ENCODE measurements at places on chromosomes 12 and 14.

- no peak for DNase-seq
Measured at GRCh38 chr14:83960832-83961512, 1569.0 kb upstream of the FLRT2 start.

DNA sequence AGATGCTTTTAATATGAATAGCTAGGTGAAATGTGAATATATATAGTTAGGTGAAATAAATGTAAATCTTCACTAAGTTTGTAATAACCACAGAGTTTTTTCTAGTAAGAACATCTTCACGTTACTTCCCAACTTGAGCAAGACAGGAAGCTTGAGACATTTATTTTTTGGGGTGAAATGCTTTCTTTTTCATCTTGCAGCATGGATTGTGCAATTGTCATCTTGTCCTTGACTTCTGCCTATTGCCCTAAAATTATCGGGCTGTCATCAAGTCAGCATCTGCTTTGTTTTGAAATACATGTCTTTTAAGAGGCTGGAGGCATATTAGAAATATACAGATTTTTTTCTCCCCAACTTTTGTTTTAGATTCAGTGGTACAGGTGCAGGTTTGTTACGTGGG is 433.9 kb downstream of the PCNX1 start:
- no peak for DNase-seq

DNA sequence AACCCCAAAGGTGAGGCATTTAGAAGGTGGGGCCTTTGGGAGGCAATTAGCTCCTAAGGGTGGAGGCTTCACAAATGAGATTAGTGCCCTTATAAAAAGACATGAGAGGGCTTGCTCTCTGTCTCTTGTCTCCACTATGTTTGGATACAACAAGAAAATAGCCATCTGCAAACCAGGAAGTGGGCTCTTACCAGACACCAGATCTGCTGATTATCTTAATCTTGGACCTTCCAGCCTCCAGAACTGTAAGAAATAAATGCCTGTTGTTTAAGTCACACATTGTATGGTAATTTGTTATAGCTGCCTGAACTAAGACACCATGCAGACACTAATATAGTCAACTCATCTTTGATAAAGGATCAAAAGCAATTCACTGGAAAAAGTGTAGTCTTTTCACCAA is 34.4 kb downstream of the TMEM116 start:
- DNase-seq, result no peak

DNA sequence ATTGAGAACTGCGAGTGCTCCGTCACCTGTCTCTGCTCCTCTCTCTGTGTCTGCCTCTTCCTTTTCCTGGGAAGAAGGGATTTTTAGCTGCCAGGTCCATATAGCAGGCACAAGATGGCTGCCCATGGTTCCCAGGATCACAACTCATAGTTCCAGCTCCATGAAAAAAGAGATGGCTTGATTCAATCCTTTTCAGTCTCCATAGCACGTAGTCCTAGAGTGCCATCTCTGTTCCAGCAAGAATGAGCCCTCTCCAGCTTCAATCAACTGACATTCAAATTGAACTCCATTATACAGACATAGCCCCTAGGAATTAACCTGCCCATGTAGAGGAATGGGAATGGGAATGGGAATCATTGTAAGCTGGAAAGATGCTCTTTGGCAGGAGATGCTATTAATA is 34.7 kb upstream of the RTRAF start:
- no peak for DNase-seq

DNA sequence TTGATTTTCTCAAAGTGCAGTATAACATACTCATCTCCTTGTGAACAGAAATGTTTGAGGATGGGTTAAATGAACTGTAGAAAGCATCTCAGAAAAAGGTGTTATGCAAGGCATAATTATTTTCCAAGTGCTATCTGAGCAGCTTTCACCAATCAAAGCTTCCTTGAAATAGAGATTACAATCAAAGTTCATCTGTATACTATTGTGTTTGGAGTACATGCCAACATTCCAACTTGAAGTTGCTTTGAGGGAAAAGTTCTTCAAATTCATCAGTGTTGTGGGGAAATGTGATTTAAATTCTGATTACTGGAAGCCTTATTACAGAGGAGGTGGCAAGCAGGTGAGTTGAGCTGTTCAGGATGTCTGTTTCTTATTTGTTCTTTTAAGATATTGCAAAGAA is 68.2 kb downstream of the TMTC2 start:
- DNase-seq, result no peak

DNA sequence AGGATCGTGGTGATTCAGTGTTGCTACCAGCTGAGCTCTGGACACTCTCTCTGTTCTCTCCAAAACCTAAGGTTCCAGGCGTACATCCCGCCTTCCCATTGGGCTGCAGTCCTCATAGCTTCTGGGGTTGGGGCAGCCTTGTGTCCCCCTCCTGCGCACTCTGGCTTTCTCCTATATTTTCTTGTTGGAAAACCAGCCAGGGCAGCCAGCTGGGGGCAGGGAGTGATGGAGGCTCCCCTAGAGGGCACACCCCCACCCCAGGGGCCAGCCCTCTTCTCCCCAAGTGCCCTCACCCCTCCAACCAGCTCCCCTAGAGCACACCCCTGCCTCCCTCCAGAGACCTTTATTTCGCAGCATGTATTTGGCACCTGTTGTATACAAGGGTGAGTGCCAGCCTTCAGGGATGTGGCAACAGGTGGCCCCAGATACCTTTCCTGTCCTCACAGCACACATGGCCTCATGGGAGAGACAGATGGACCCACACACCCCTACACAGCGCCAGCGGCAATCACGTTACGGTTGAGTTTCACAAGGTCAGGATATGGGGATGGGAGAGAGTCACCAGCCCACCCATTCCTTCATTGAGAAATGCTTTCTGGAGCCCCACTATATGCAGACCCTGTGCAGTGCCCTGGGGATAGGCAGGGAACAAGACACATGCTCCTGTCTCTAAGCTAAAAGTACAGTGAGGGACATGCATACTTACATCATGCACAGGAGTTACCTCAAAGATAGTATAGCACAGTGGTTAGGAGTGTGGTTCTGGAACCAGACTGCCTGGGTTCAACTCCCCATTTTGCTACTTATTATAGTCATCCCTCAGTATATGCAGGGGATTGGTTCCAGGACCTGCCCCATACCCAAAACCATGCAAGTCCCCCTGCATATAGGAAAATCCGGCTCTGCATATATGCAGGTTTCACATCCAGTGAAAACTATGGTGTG is 141.1 kb downstream of the PHETA1 start:
- no peak for DNase-seq

- DNase-seq, result no peak
Measured at GRCh38 chr12:89126712-89127111, 225.6 kb downstream of the DUSP6 start.

- no peak for DNase-seq
Measured at GRCh38 chr12:47245623-47246022, 165.9 kb upstream of the AMIGO2 start.

- no peak for DNase-seq
Measured at GRCh38 chr14:55470025-55470424, 29.6 kb upstream of the TBPL2 start.

DNA sequence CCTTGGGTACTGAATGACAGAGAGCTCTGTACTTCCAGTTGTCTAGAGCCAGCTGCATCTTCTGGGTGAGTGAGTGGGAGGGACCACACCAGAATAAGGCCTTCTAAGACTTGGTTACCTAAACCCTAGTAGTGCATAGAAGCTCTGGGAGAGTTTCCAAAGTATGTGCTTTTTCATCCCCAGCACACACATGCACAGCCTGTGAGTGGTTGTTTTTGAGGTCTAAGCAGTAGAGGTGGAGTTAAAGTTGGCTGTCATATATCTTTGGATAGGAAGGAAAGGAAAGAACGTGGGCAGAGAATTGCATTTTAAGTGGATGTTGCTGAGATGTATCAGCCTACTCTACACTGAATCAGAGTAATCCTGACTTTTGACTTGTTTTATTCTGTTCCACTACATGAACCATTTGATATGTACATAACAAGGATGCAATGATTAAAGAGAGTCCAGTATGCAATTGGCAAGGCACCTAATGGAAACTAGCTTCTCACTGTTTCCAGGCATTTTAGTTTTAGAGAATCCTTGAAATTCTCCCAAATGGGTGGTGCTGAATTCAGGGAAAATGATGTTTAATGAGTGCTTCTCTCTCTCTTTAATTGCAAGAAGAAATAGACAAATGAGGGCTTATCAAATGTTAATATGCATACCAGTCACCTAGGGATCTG is 51.8 kb upstream of the PRICKLE1 start:
- no peak for DNase-seq

GRCh38 chr14:50829489-50830043 is 1.4 kb downstream of the NIN start:
- no peak for DNase-seq

DNA sequence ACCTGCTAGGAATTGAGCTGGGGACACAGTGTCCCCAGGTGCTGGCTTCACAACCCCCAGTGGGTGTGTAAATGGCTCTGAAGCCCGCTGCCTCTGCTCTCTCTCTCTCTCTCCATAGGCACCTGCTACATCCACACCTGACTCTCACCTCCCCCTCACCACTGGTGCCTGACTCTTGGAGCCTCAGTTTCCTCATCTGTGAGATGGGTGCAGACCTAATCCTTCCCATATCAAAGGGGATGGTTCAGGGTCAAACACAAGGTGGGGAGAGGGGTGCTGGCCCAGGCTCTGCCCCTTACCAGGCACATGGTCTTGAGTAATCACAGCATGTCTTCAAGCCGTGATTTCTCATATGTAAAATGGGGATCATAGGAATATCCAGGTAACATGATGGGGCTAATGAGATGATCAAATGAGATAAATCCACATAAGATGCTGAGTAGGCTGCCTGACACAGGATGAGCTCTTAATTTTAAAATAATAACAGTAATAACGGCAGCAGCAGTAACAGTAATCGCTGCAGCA is 37.6 kb downstream of the TESC start:
- DNase-seq, result no peak

DNA sequence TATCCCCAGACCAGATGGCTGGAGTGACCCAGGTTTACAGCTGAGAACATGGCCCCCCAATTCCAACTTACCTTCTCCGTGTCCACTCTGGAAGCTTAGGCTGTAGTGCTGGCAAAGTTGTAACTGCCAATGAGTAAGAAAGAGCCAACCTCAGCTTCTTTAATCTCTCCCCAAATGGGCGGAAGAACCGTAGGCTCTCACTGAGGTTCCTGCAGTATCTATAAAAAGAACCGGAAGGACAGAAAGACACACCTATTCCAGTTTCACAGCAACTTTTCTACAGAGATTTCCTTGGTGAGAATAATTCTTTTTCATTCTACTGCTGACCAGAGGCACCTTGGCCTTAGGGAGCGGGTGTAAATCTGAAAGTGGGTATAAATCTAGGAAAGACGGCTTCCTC is at the start of gene GPRC5D:
Gene GPRC5D, minus strand, starts transcription at position 135 of the 400 bp plus-strand sequence. CDS start 1,786 bp downstream, outside the sequence.
- DNase-seq, result no peak

DNA sequence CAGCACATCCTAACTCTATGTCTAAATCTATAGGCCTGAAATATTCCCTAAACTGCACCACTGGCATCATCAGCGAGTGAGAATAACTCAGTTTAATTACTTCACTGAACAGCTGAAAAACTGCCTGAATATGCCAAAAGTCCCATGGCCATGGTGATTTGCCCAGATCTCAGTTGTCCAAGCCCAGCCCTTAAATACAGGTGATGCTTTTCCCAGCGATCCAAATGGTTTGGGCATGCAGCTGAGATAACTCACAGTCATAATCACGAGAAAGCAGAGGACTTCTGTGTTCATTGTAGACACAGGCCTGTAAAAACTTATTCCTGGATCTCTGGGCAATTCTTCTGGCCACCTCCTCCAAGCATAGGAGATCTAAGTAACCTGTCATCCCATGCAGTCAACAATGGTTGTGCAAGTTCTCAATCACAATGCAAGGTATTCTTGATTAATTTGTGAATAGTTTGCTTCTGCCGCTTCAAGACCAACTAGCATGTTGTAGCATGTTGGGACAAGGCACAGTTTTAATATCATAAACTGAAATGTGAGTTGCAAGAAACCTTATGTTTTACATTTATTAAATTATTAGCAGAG is 40.5 kb downstream of the DUSP6 start:
- no peak for DNase-seq

DNA sequence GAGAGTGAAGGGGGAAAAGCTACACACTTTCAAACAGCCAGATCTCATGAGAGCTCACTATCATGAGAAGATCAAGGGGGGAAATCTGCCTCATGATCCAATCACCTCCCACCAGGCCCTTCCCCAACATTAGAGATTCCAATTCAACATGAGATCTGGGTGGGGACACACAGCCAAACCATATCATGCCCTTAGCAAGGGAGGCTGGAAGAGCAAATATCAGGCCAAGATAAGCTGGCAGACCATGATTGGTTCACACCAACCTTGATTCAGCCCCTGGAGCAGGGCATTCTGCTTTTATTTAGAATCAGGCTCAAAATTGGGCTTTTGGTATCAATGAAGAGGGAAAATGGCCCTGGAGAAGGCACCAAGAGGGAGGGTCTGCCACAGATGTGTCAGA is 137.4 kb downstream of the PRKCH start:
- no peak for DNase-seq

DNA sequence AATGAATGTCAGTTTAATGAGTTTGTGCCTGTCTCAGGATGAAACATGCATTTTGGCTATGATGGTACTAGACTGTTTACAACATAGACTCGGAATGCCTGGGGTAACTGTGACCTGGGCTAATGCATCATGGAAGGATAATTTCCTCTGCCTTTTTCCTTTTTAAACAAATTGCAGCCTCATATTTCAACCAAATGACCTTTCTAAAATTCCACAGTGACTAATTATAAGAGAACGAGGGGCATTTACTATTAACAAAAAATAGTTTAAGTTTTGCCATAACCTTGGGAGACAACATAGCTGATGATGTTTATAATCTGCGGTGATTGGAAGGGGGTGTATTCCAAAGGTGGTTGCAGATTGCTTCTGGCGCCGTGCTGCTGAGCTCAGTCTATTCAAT is 1140.5 kb downstream of the GALC start:
- no peak for DNase-seq

- DNase-seq, result no peak
Measured at GRCh38 chr14:27236601-27237000, 638.8 kb upstream of the NOVA1 start.

DNA sequence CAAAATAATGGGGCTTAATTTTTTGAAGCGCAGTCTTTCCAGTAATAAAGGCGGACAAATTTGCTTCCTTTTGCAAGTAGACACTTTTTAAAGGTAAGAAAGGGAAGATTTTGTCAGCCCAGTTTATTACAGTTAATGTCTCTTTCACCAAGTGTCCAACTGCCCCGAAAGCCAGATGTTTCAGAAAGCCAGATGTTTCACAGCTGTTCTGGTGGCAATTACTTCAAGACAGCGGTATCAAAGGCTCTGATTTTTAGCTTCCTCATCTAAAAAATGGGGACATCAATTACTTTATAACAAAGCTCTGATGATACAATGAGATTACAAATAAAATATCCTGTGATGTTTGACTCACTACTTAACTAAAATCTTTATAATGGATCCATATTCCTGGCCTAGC is 1.0 kb downstream of the WBP11 start:
- DNase-seq, result no peak

Data from ovary (tissue), 10 donors.